NCI-H1436 treated with DMSO at 0.1 percent for 48 hours (cell line): ENCODE measurements at places on chromosomes 16 and 17.
A peak's percentile ranks its signal among the peaks of the same experiment; 100 is the strongest.

DNA sequence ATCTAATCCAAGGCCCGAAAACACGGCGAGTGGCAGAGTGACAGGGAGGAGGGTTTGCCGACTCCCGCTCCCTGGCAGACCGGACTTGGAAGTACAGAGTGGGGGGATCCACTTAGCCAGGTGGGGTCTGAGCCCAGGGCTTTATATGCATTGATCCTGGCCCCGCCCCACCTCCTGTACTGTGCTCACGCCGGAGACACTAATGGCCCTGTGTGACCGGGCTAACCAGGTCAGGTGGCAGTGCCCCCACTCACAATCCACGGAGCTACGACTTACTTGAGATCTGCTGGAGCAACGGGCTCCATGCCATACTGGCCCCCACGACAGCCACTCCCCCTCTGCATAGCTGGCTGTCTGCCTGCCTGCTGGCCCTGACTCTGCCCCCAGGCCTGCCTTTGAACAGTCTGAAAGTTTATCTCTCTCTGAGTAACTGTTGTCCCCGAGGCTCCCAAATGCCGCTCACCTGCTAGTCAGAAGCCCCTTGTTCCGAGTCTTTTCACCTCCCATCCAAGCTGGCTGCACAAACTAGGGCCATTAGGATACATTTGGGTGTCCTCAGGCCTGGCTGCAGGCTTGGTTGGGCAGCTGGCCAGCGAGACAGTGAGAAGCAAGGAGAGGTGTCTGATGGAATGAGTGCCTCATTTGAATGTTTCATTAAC is 28.0 kb downstream of the CACNA1G start:
- no peak for DNase-seq

GRCh38 chr17:27975146-27976011 is 67.1 kb upstream of the NLK start:
- DNase-seq, result no peak

DNA sequence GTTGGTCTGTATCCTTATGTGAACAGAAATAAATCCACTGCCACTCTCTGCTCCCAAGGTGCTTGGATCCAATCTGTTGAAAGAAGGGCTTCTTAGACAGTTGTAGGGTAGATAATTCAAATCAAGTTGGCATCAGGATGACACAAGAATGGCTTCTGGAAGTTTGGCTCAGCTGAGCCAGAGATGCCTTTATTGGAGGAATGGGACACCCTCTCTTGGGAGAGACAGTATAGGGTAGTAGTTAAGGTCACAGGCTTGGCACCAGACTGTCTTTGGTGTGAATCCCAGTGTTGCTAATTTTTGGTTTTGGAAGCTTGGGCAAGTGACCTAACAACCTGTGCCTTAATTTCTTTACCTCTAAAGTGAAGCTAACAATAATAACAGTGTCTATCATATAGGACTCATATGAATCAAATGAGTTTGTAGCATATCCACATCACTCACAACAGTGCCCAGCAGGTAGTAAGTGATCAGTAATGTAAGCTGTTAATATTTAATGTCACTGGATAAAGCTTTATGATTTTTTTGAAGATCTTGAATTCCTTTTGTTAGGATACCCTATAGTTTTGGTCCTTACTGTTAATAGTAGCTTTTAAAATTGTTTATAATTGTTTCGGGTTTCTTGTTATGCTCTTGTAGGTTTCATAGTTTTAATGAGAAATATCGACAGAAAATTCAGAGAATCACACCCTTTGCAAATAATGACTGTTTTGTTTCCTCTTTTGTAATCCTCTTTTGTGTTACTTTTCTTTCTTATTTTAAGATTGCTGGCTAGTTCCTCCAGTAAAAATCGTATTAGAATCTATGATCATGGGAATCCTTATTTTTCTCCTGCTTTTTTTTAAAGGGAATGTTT is 19.1 kb downstream of the ZNRF1 start:
- DNase-seq, result no peak

DNA sequence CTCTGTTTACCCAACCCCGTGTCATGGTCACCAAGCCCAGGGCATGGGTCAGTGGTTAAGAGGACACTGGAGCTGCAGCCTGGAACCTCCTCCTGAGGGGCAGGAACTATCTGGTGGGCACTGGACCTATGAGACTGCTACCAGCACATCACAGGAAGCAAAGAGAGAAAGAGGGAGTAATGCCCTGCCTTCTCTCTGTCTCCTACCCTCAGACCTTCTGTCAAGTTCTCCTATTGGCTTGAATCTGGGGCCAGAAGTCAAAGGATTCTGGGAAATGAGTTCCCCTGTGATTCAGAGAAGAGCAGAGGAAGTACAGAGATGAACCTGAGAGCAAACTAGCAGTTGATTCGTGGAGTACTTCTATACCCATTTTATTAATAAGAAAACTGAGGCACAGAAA is 123.0 kb upstream of the GNAO1 start:
- no peak for DNase-seq

DNA sequence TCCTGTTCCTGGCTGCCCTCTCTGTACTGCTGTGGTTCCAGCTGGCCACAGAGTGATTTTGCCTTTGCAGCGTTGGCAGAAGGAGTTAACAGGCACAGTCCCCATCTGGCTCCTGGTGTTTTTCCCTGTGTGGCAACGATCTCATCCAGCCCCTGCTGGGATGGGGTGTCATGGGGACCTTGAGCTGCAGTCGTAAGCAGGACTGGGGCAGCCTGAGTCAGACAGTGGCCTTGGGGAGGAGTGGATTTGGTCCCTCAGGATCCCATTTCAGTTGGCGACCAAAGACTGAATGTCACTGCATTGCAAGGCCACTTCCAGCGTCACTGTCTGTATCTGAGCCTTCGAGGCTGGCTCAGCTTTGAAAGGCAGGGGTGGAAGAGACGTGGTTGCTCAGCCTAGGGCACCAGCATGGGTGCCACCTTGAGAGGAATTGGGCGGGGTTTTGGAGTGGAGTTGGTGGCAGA is 11.9 kb downstream of the TMEM94 start:
- no peak for DNase-seq

DNA sequence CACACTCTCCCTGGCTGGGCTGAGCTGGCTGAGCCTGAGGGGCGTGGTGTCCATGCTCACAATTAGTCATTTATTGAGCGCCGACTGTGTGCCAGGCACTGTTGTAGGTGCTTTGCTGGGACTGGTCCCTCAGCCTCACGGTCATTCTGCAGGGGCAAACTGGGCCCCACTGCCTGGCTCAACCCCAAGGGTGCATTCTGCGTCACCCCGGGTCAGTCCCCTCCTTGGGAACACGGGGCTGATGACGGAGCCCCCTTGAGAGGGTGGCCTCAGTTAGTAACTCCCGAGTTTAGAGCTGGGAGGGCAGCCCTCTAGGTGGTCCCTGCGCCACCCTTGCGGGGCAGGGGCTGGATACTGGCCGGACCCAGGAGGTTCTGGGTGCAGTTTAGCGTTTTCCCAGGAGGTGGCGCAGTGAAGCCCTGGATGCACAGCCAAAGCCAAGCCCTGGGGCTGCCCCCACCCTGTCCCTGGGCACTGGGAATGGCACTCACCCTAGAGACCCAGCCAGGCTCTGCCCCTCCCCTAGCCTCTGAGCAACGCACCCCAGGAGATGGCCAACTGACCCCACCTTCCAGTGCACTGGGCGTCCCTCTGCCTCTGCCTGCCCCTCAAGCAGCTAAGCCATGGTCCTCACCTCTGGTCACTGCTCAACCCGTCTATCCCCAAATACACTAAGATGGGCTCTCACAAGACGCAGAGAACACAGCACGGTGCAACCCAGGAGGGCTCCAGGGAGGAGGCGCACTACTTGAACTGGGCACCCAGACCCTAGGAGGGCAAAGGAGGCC is 243.2 kb upstream of the GSE1 start:
- no peak for DNase-seq

DNA sequence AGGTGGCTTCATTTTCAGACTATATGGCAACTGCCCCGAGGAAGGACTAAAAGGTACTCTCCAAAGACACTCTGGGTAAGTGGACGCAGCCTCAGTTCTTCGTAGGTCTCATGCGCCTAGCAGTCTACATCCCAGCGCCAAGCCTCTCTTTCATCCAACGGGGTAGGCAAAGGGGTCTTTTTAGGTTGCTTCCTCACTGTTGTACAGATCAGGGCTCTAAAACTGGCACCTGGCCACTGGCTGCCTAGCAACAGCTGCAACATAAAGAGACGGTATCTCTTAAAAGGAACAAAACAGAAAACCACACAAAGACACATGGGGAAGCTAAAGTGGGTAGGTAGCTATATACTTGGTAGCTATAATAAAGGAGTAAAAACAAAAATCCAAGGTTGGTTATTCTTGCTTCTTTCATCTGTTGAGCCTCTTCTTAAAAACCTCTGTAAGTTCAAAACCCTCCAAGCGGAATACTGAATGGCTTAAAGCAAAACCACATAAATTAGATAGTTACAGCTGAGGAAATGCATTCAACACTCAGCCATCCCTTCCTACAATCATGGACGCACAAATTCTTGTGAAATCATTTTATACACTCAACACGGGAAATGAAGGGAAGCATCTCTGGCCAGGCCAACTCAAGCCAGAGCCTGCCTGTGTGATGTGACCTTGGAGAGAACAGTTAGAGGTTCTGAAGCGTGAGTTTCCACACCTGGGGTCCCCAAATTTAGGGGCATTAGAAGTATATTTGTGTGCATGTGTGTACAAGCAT is 22.7 kb downstream of the CYTH1 start:
- no peak for DNase-seq

- no peak for DNase-seq
Measured at GRCh38 chr16:381789-382717, at the start of gene PGAP6. PGAP6 (minus strand) TSS chr16:381978; CDS start chr16:381821, 157 bp downstream.

DNA sequence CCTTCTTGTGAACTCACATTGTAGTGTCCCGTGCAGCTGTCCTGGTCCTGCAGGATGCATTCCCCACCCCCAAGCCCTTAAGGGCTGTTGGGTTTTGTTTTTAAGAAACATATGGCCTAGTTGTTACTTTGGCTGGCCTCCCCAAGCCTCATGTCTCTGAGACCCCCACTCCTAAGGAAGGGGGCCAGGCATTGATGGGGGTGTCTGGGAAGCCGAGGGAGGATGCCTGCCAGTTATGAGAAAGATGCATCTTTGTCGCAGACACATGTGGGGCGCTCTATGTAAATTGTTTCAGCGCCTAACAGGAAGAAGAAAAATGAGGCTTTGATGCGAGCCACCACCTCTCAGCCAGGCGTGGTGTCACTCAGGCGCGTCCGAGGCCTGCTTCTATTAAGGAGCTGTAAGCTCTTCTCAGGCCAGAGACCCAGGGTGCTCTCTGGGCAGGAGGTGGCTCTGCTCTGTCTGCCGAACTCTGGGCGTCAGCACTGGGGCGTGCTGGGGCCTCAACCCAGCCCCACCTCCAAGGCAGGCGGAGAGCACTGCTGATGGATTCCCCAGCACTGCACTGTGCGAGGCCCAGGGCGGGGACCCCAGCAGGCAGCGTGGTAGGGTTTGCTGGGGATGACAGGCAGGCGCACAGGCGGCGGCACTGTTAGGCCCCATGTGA is 70.6 kb downstream of the SREBF1 start:
- DNase-seq, result no peak

DNA sequence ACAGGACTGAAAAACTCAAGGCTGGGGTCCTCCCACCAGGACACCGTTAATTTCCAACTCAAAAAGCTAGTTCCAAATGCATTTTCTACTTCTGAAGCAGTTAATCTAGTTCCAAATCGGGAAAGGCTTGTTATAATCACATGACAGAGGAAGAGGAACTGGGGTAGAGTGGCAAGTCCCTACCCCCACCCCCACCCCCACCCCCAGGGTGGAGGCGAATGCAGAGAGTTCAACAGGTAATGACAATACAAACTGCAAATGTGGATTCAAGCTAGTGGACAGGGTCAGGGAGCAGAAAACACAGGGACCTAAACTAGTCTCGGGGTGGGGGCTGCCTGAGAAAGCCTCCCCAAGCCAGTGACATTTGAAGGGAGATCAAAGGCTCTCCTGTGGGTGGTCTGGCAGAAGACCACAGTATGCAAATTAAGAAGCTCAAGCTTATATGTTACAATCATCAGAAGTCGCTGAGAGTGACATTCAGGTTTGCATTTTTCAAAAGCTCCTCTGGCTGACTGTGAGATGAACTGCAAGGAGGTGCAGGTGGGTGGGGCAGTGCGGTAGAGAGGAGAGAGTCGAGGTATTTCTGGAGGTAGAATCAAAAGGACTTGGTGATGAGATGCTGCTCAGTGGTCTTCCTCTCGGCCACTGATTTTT is 56.4 kb upstream of the SLC25A19 start:
- no peak for DNase-seq

DNA sequence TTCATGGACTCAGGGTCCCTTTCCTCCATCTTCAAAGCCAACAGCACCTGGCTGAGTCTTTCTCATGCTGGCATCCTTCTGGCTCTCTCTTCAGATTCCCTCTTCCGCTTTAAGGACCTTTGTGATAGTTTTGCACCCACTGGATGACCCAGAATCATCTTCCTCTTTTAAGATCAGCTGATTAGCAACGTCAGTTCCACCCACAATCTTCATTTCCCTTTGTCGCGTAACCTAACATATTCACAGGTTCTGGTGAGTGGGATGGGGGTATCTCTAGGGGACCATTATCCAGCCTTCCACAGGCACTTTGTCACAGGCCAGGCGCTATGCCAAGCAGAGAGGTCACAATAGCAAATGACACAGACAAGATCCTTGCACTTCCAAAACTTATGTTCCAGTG is 593.8 kb downstream of the MAF start:
- DNase-seq, result no peak

GRCh38 chr16:52603015-52603414 is 56.1 kb upstream of the TOX3 start:
- DNase-seq, result no peak

GRCh38 chr17:20702692-20703091 is 123.2 kb downstream of the CDRT15L2 start:
- no peak for DNase-seq

DNA sequence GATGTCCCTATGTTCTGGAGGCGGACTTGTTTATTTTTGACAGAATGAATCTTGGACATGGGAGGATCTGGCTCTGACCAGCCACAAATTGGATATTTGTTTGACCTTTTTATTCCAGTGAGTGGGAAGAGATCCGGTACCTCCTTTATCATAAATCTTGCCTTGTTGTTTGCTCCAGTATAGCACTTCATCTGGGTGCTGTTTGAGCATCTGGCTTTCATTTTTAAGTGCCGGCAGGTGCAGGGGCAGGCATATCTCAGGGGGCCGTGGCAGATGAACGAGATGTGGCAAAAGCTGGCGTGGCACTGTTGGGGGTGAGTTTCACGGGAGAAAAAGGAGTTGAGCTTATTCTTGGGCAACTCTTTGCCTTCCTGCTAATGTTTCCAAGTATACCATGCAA is 37.8 kb downstream of the MSI2 start:
- DNase-seq, result peak; percentile 78

- DNase-seq, result no peak
Measured at GRCh38 chr16:88678224-88678979, 7.9 kb downstream of the SNAI3 start.

- DNase-seq, result no peak
Measured at GRCh38 chr16:783404-784161, 4.6 kb downstream of the RPUSD1 start.

GRCh38 chr16:63653044-63653839 is 1468.6 kb downstream of the CDH11 start:
- DNase-seq, result no peak

- no peak for DNase-seq
Measured at GRCh38 chr17:30391534-30391933, 12.8 kb downstream of the CPD start.

DNA sequence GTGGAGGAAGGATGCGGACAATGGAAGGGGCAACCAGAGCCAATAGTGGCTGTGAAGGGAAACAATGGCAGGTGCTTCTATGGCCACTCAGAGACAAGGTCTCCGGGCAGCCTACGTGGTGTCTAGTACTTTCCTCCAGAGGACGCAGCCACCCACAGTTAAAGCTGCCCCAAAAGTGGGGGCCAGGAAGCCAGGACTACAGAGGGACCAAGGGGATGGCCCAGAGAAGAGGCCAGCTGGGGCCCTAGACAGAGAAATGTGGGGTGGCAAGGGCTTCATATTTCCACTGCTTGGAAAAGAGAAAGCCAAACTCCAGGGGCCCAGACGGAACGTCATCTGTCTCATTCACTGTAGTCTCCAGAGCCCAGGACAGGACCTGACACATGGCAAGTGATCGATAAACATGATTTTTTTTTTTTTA is 837 bp upstream of the PER1 start:
- no peak for DNase-seq
